Calu3 (cell line): ENCODE measurements at places on chromosomes 4 and X. TPM values are rescaled to one million over a fixed set of nuclear protein-coding genes. Genes with fewer than 3 reads are reported as not detected.

The SPANXA2 gene
- total RNA-seq = not detected in 2 replicates

The FRYL gene
- total RNA-seq = 45.8 and 52.5 TPM in 2 replicates

The NDST3 gene
- 0.12 and 0.15 TPM in 2 replicates for total RNA-seq

- no peak for DNase-seq
- H3K27ac ChIP-seq = no peak overlapping the region
- no peaks in the 10 kb centered on the region for H3K27me3 ChIP-seq
- no peak overlapping the region for H3K4me3 ChIP-seq
- H3K36me3 ChIP-seq = no peaks in the 10 kb centered on the region
- H3K4me1 ChIP-seq = no peaks in the 10 kb centered on the region
Measured at GRCh38 chrX:86421771-86422170, 273.5 kb downstream of the DACH2 start.

DNA sequence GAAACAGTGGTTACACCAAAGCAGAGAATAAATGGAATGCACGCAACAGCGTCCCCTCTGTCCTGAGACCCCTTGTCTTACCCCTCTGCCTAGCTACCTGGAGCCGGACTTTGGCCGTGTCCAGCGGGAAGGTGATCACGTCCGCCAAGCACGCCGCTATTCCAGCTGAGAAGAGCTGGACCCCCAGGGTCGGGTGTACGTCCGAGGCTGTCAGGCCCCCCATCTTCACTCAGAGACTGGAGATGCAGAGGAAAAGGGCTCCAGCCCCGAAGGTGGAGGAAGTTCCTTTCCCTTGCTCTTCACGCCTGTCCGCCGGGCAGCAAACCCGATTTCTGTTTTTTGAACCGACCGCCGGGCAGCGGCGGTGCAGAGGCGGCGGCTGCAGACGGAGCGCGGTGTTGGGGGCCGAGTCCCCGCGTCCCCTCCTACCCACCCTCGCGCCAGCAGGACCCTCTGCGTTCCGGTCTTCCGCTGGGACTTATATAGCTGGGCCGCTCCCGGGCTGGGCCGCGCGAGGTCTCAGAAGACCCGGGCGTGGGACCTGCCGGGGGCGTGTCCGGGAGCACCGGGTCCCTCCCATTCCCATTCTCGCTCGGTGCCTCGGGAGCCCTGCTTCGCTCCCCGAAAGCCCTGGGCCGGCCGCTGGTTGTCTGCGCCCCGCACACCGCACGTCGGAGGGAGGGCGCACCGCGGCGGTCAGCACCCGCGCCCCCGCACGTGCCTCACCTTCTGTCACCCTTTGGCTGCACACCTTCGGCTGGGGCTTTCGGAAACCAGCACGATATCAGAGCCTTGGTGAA lies at the start of gene UCP1:
UCP1 (minus strand) TSS at position 455 of the 800 bp plus-strand sequence; CDS start at position 223, 232 bp downstream.
- H3K4me1 ChIP-seq = no peaks in the 10 kb centered on the region
- DNase-seq = peak; percentile 28
- H3K27me3 ChIP-seq = no peaks in the 10 kb centered on the region
- H3K27ac ChIP-seq = no peak within 1 kb of the TSS
- peaks cover 4% of the 10 kb centered on the region for H3K36me3 ChIP-seq
- H3K4me3 ChIP-seq = peak within 1 kb of the TSS; percentile 72
